GM23338 (cell line): ENCODE measurements at places on chromosomes 1 and 21. TPM values are rescaled to one million over a fixed set of nuclear protein-coding genes. Genes with fewer than 3 reads are reported as not detected.
A peak's percentile ranks its signal among the peaks of the same experiment; 100 is the strongest.

DNA sequence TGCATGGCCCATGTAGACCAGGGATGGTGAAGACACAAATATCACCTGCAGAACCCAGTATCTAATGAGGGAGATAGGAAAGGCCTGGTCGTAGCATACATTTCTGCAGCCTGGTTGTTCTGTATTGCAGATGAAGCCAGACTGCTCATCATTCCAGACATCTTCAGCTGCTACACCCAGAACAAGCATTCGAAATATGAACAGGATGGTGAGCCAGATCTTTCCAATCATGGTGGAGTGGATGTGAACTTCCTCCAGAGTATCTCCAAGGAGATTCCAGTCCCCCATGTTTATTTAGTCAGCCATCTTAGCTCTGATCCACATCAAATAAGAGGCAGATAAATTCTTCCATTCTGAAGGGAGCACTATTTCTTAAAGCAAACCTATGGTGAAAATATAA, 2.7 kb upstream of the MYCBP start:
- DNase-seq: no peak

DNA sequence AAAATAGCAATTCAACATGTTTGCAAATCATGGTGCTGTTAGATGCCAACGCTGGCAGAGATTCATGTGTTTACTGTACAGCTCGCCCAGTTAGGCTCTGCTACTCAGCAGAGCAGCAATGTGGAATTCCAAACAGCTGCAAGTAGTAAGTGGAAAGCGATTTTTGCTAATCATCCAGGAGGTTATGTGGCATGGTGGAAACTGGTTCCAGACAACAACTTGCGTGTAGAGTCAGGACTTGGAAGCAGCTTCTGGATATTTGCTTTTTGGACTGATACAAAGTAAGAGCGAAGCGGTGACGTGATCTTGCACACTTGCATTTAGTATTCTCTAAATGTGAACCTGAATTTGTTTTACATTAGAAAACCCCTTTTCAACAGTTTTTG, 27.1 kb upstream of the HHAT start:
- no peak for DNase-seq

GRCh38 chr21:21179619-21180298, 181.6 kb downstream of the NCAM2 start:
- DNase-seq: no peak

GRCh38 chr1:40787737-40788560, 4.4 kb downstream of the KCNQ4 start:
- DNase-seq: no peak

GRCh38 chr1:160548960-160549664, 26.1 kb upstream of the SLAMF6 start:
- DNase-seq: no peak

GRCh38 chr1:91021686-91022517, at the start of gene ZNF644:
TSS of gene ZNF644 (minus strand) at chr1:91022035. CDS start at chr1:90982353, 39,682 bp downstream.
- DNase-seq: peak; percentile 95

DNA sequence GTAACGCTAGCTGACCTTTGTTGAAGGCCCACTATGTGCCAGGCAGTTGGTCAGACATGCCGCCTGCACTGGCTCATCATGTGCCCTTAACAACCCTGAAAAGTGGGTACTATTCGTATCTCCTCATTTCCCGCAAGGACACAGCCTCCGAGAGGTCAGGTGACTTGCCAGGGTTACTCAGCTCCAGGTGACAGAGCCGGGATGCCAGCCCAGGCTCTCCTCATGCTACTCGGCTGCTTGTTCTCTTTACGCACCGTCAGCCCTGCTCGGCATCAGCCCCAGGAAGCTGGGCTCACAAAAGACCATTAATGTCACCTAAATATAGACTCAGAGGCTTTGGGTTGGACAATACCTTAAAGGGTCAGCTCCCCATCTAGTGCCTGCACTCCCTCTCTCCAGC, 29.0 kb downstream of the GRHL3 start:
- no peak for DNase-seq

- DNase-seq: no peak
Observed at GRCh38 chr1:164064501-164064900, 494.5 kb upstream of the PBX1 start.

- DNase-seq: no peak
Observed at GRCh38 chr1:234729561-234730474, 119.8 kb upstream of the IRF2BP2 start.

- DNase-seq: no peak
Observed at GRCh38 chr21:41781050-41781410, 14.2 kb upstream of the RIPK4 start.

DNA sequence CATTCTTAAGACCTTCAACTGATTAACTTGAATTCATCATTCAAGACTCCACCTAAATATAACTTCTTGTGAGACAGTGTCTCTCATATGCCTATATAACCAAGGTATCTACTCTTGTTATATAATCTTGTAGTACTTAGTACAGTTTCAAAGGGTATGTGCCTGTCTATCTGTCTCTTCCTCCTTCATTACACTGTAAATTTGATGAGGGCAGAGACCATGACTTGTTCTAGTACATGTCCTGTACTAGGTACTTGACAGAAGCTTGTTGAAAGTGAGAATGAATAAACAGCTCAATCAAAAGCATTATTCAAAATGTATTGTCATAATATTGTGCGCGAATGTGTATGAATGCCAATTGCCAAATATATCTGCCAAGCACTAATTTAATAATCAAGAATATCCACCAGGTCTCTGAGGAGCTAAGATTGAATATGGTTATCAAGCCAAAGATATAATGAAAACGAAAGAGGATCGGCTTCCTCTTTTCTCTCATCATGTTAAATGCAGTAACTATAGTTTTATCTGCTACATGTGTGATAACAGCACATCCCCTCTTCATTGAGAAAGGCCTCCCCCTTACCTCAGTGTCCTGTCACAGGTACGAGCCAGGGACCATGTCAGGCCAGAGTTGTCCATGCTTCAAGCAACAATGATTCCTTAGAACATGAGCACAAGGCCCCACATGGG, 117.3 kb downstream of the UCHL5 start:
- no peak for DNase-seq

DNA sequence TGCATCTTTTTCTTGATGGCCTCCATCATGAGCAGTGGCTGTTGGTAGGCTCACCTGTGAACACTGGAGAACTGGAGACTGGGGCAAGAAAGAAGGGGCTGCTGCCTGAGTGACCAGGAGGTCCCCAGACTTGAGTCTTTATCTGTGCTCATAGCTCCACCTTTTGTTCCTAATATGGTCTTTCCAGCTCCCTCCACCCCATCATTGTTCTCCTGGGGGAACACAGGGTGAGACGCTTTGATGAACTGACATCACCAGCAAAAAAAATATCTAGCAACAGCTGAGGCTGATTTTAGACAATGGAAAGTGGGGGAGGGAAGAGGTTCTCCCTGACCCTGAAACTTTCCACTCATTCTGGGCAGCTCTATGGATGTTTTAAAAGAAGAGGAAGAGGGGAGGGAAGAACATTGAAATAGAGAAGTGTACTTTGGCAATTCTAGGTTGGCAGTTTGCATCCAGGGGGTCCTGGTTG, at the start of gene TPM3:
TPM3 (minus strand) TSS at position 111 of the 472 bp plus-strand sequence; CDS start at position 29, 82 bp downstream.
- no peak for DNase-seq

- DNase-seq: no peak
Observed at GRCh38 chr1:188027613-188028012, 1198.9 kb downstream of the PLA2G4A start.

DNA sequence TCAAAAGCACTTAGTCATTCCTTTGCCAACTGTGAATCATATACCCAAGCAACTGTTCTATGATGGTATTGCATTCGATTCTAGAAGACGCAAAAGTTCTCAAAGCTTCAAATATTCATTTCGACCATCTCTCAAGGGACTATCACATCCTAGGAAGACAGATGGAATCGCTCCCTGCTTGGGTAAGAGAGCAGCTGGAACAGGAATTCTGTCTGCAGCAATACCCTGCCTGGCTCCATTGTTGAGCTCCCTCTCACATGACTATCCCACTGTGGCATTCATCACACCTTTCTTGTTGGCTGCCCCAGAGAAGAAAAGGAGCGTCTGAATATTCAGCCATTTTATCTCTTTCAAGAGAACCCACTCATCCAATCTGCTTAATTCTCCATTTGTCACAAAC, 397.7 kb downstream of the NTNG1 start:
- DNase-seq: peak; percentile 23

DNA sequence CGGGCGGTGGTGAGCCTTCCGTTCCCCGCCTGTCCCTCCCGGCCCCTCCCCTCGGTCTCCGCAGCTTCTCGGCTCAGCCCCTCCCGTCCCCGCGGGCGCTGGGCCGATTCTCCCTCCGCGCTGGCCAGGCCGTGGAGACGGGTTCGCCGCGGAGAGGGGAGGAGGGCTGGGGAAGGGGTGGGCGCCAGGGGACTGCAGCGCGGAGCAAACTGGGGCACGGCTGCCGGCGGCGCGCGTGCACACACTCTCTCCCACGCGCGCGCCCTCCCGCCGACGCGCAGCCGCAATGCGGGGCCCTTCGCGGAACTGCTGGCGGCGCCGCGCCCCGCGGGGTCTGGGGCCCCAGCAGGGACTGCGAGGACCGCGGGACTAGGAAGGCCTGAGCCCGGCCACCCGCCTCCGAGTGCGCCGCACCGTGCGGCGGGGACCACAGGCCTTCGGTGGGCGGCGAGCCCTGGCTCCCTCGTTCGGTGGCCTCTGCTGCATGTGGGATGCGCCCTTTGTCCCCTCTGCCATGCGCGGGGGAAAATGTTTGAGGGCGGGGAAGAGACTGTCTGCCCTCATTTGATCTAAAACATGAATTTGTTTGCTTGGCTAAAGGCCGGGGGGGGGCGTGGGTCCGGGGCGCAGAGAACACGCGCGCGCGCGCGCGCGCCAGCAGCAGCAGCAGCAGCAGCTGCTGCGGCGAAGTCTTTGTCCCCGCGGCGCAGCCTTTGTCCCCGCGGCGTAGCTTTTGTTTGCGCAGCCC, 90.7 kb upstream of the VAMP3 start:
- peak; percentile 68 for DNase-seq

GRCh38 chr1:245058436-245058835, 96.3 kb upstream of the KIF26B start:
- no peak for DNase-seq

- DNase-seq: no peak
Observed at GRCh38 chr1:12125422-12126355, 41.1 kb upstream of the TNFRSF1B start.

Gene BACH1
- total RNA-seq: 41.2 and 41.4 TPM in 2 replicates

Gene RAB25
- 21.3 and 30.0 TPM in 2 replicates for total RNA-seq

Gene C1orf87
- total RNA-seq: 0.07 TPM in 1 of 2 replicates, not detected in the other

Gene OR2T33
- total RNA-seq: 0.28 TPM in 1 of 2 replicates, not detected in the other

Gene EVA1C
- 3.8 and 6.9 TPM in 2 replicates for total RNA-seq

Gene CDCA8
- total RNA-seq: 31.6 and 35.3 TPM in 2 replicates

Gene BTBD19
- 0.16 and 0.66 TPM in 2 replicates for total RNA-seq

Gene CCDC24
- total RNA-seq: 8.3 and 9.5 TPM in 2 replicates

Gene RGL1
- 2.1 and 2.6 TPM in 2 replicates for total RNA-seq

Gene IGFN1
- total RNA-seq: not detected in 2 replicates

Gene RIPPLY3
- 2.5 and 2.6 TPM in 2 replicates for total RNA-seq

Gene ADORA1
- total RNA-seq: 1.8 and 3.8 TPM in 2 replicates
